CD4-positive, alpha-beta T cell (primary cell): ENCODE measurements at places on chromosomes 2 and 18. TPM values are rescaled to one million over a fixed set of nuclear protein-coding genes. Genes with fewer than 3 reads are reported as not detected.

The ABCG5 gene
- not detected for total RNA-seq

The FAM237A gene
- total RNA-seq, result not detected

The KIAA2012 gene
- total RNA-seq, result not detected

The GALNT13 gene
- total RNA-seq, result not detected

The FBXO41 gene
- total RNA-seq, result 14.0 TPM

The OTOS gene
- total RNA-seq, result not detected

The COL3A1 gene
- not detected for total RNA-seq

The DSG4 gene
- total RNA-seq, result not detected

The FAHD2B gene
- 31.0 TPM for total RNA-seq

The MYO3B gene
- total RNA-seq, result not detected

The TRIM43B gene
- not detected for total RNA-seq

The ANKRD62 gene
- not detected for total RNA-seq

The COPS9 gene
- total RNA-seq, result 46.7 TPM

The MFSD2B gene
- 0.30 TPM for total RNA-seq

The ALPP gene
- total RNA-seq, result not detected

The RAB17 gene
- total RNA-seq, result not detected

The AQP12A gene
- not detected for total RNA-seq
